Activated naive CD4-positive, alpha-beta T cell treated with anti-CD3 and anti-CD28 coated beads, Interleukin-2, amount 50 U/mL, for 16 hours (primary cell): ENCODE measurements at places on chromosomes 7 and 10.

DNA sequence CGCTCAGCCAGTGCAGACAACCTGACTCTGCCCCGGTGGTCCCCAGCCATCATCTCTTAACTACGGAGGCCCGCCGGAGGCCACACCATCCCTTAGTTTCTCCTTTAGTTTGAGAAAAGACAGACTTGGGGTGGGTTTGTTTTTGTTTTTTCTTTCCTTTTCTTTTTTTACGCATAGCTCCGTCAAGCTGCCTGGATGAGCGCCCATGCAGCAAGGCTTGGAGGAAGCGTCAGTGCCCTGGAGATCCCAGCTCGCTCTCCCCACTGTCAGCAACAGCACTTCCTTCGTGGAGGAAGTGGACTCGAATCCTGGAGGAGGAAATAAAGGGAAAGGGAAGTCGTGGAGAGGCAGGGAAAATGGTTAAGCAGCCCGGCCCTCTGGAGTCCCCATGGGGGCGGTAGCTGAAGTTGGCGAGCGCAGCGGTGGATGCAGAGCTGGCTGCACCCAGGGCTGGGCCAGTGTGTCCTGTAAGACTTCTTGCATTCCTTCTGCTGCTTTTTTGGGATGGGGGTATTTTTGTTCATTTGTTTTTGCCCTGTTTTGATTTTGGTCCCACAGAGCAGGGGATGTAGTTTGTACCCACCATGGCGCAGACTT is 35.9 kb upstream of the GJD4 start:
- no peak for DNase-seq

GRCh38 chr10:48926764-48927540 is 12.7 kb downstream of the LRRC18 start:
- DNase-seq, result no peak

DNA sequence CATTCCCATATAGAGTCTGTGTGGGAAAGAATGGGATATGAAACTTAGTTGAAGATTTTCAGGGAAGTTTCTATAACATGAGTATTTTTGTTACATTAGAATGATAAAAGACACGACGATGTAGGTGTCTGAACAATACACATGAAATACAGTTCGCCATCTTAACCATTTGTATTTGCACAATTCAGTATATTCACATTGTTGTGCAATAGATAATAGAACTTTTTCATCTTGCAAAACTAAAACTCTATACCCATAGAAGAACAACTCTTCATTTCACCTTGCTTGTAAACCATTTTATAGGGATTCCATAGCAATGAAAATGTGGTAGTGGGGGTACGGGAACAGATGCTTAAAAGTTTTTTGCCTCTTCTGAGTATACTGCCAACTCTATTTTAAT is 32.8 kb downstream of the SLC39A12 start:
- no peak for DNase-seq

- DNase-seq, result peak; percentile 59
These were observed 208.3 kb downstream of the CELF2 start for GRCh38 chr10:11225935-11226334.

GRCh38 chr7:143239813-143240212 is 18.0 kb downstream of the TAS2R40 start:
- DNase-seq, result no peak

GRCh38 chr7:105611856-105612775 is 30.8 kb upstream of the EFCAB10 start:
- DNase-seq, result no peak

GRCh38 chr10:102501201-102502028 is 1.1 kb downstream of the ACTR1A start:
- DNase-seq, result no peak

- no peak for DNase-seq
These were observed 129.4 kb upstream of the ZNF746 start for GRCh38 chr7:149626972-149627371.

DNA sequence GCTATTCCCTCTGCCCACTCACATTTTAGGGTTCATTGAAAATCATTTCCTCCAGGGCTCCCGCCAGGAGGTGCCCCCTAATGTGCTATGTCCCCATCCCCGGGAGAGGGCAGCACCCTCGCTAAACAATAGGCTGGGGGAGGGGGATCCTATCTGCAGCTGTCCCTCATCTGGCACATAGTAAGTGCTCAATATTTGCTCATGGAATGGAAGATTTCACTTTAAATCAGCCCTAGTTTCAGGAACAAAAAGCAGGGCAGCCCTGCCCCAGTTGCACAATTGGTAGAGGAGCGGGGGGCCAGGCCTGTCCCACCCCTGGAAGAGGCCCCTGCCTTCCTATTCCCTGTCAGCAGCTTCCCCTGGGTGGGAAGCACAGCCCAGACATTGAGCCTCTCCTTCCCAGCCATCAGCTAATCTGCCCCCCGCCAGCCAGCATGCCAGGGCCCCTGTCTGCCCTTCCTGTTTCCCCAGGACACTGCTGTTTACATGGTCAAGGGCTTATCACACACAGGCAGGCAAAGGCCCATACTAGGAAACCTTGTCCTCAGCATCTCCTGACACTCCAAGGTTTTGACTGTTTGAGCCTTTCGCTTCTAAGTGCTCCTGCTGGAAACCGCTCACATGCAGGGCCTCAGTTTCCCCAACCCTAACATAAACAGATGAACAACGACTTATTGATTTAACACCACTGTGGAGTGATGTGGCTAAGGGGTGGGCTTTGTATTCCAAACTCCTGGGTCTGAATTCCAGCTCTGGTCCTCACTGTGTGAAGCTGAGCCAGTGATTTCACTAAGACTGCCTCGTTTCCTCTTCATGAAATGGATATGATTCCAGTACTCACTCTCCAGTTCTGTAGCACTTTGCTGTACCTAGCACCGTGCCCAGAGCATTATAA is 130.7 kb upstream of the ZMIZ1 start:
- DNase-seq, result no peak

- DNase-seq, result no peak
These were observed 12.3 kb downstream of the NOD1 start for GRCh38 chr7:30466266-30466665.
